ENCODE measurements at places on chromosomes 2 and 18. TPM values are rescaled to one million over a fixed set of nuclear protein-coding genes. Genes with fewer than 3 reads are reported as not detected.

DNA sequence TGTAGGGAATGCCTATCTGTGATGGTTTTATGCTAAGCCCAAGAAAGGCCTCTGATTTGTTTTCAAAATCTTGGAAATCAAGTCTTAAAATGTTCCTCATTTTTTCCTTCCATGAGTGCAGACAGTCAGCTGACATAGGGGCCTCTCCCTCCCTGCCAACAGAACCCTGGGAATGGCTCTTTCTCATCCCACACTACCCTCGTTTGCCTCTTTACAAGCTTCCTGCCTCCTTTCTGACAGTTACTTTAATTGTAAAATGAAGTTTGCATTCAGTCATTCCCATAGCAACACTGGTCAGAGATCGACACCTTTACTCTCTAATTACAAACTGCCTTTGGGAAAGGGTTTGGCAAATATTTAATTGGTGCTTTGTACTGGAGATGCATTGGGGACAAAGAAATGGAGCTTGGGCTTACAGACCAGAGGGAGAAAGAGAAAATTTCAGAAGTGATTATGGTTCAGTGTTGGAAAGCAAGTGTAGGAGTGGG is 25.4 kb downstream of the KIF5C start:
- DNase-seq, result no peak

CHST9 gene
- total RNA-seq, result 0.24 TPM

DNA sequence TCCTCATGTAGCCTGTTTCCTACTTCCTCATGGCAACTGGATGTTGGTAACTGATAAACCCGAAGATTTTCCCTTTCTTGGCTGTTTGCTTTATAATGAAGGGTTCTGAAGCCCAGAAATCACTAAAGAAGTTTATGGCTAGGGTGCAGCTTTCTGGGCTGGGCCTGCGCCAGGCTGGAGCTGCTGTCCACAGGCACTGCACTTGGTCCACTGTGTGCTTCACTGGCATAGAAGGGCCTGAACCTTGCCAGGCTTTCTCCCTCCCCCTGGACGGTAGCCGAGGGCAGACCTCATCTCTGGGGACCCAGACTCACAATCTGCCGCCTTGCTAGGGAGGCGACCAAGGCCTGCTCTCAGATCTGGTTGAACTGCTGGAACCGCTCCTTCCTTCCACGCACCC is 133.3 kb upstream of the SPRED2 start:
- DNase-seq, result no peak

DNA sequence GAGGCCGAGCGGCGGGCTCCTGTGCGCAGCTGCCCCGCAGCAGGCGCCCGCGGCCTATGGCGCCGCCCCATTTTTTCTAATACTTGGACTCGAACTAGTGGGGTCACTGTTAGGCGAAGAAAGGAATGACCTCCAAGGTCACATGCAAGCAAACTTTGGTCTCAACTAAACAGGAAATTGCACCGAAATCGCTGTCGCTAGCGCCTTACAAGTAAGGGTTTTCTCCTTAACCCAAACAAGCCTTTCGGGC is 339 bp downstream of the ACAA2 start:
- DNase-seq, result peak; percentile 30
